ENCODE measurements at places on chromosomes 11 and 22. TPM values are rescaled to one million over a fixed set of nuclear protein-coding genes. Genes with fewer than 3 reads are reported as not detected.

KRTAP5-1 gene
- not detected for total RNA-seq

ROBO3 gene
- 6.4 TPM for total RNA-seq

TMEM191C gene
- total RNA-seq = 1.0 TPM

PACS1 gene
- 54.0 TPM for total RNA-seq

DNA sequence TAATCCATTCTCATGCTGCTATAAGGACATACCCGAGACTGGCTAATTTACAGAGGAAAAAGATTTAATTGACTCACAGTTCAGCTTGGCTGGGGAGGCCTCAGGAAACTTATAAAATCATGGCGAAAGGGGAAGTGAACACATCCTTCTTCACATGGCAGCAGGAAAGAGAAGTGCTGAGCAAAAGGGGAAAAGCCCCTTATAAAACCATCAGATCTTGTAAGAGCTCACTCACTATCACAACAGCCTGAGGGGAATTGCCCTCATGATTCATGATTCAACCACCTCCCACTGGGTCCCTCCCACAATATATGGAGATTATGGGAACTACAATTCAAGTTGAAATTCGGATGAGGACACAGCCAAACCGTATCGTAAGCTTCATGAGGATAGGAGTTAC lies 3.8 kb upstream of the CYB5R2 start:
- H3K4me3 ChIP-seq = no peak overlapping the region
- H3K4me1 ChIP-seq = peaks cover 19% of the 10 kb centered on the region
- H3K36me3 ChIP-seq = no peaks in the 10 kb centered on the region
- DNase-seq = no peak

DNA sequence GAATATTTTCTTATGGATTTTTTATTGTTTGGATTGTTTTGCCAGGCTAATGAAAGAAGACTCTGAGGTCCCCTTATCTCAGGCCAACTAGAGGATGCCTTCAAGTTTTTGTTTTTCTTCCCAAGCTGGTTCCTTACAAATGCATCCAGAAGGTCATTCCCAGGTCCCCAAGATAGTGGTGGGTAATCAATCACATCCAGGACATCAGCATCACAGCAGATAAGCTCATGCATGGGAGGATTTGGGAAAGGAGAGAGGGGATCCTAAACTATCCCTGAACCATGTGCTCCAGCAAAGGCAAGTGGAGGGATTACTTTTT lies 20.7 kb downstream of the FZD4 start:
- H3K36me3 ChIP-seq = no peaks in the 10 kb centered on the region
- peaks cover 13% of the 10 kb centered on the region for H3K4me1 ChIP-seq
- DNase-seq = no peak
- no peaks in the 10 kb centered on the region for H3K27me3 ChIP-seq

DNA sequence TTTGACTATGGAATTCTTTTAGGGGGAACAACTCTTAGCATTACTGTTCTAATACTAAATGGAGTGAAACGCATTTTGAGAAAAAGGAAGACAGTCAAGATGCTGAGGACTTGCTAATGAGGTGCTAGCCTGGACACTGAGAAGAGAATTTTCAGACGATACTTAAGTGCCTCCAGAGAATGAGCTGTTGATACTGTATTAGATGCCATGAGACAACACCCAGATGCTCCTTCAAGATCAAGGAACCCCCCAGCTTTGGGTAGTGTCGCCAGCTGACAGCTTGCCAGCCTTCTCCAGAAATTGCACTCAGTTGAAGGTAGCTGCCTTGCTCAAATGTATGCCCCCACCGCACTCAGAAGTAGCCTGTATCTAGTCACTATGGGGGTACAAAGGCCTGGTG lies 52.5 kb upstream of the SLC36A4 start:
- no peaks in the 10 kb centered on the region for H3K4me1 ChIP-seq
- H3K4me3 ChIP-seq = no peak overlapping the region
- H3K36me3 ChIP-seq = no peaks in the 10 kb centered on the region
- no peak overlapping the region for H3K27ac ChIP-seq
- no peak for DNase-seq

DNA sequence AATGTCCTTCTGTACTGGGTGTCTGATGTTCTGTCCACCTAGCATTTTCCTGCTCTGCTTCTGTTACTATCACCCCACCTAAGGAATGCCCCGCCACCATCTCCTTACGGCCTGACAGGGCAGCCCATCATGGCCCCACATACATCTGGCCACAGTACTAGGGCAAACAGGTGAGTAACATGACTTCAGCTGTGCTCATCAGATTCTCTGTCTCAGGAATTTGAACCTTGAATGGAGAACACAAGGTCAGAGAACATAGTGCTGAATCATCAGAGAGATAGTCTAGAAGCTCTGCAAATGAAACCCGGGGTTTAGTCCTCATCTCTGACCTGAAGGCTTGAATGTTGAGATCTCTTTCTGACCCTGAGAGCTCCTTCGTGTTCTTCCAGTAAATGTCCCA lies 32.4 kb downstream of the ZC3H12C start:
- H3K36me3 ChIP-seq = no peaks in the 10 kb centered on the region
- peaks cover 4% of the 10 kb centered on the region for H3K4me1 ChIP-seq
- H3K27ac ChIP-seq = no peak overlapping the region
- no peak overlapping the region for H3K4me3 ChIP-seq
- DNase-seq = no peak
- H3K27me3 ChIP-seq = no peaks in the 10 kb centered on the region

- no peak overlapping the region for H3K4me3 ChIP-seq
- no peak overlapping the region for H3K27ac ChIP-seq
- no peaks in the 10 kb centered on the region for H3K4me1 ChIP-seq
- no peaks in the 10 kb centered on the region for H3K36me3 ChIP-seq
- no peak for DNase-seq
- no peaks in the 10 kb centered on the region for H3K27me3 ChIP-seq
Observed at GRCh38 chr11:14390669-14391068, 31.7 kb upstream of the RRAS2 start.

GRCh38 chr11:17008099-17008498 lies 6.1 kb downstream of the PLEKHA7 start:
- no peaks in the 10 kb centered on the region for H3K4me1 ChIP-seq
- peaks cover 1% of the 10 kb centered on the region for H3K27me3 ChIP-seq
- no peaks in the 10 kb centered on the region for H3K36me3 ChIP-seq
- DNase-seq = no peak
- H3K27ac ChIP-seq = no peak overlapping the region

DNA sequence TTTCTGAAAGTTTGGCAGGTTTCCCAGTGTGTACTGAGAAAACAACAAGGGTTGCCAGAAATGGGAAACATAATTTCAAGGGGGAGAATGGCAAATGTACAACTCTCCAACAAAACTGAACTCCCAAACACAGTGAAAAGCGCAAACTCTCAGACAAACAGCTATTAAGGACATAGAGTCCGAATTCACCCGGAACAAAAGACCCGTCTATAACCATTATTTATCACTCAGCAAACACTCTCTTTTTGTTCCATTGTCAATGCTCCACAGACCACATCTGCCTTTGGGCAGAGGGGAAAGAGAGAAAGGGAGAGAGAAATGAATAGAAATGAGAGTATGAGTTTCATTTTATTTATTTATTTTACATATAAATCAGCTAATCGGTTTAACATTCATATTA lies 21.7 kb downstream of the KIRREL3 start:
- no peaks in the 10 kb centered on the region for H3K36me3 ChIP-seq
- no peaks in the 10 kb centered on the region for H3K27me3 ChIP-seq
- no peak for DNase-seq
- no peaks in the 10 kb centered on the region for H3K4me1 ChIP-seq

- no peak overlapping the region for H3K4me3 ChIP-seq
- peak overlapping the region; percentile 91 for H3K27ac ChIP-seq
- H3K27me3 ChIP-seq = no peaks in the 10 kb centered on the region
- H3K4me1 ChIP-seq = peaks cover 12% of the 10 kb centered on the region
Observed at GRCh38 chr22:37240941-37241320, 3.1 kb downstream of the RAC2 start.

- H3K4me1 ChIP-seq = peaks cover 7% of the 10 kb centered on the region
- no peak for DNase-seq
- no peaks in the 10 kb centered on the region for H3K27me3 ChIP-seq
- no peak overlapping the region for H3K27ac ChIP-seq
- no peaks in the 10 kb centered on the region for H3K36me3 ChIP-seq
Observed at GRCh38 chr11:128161994-128162393, 425.4 kb downstream of the ETS1 start.

GRCh38 chr11:11348303-11348702 lies 4.7 kb downstream of the CSNK2A3 start:
- no peak overlapping the region for H3K4me3 ChIP-seq
- no peaks in the 10 kb centered on the region for H3K36me3 ChIP-seq
- peaks cover 28% of the 10 kb centered on the region for H3K4me1 ChIP-seq
- no peak for DNase-seq
- no peak overlapping the region for H3K27ac ChIP-seq

GRCh38 chr11:16827139-16827538 lies 88.7 kb downstream of the C11orf58 start:
- no peak overlapping the region for H3K27ac ChIP-seq
- DNase-seq = no peak
- H3K4me1 ChIP-seq = no peaks in the 10 kb centered on the region
- H3K36me3 ChIP-seq = no peaks in the 10 kb centered on the region
- H3K4me3 ChIP-seq = no peak overlapping the region

DNA sequence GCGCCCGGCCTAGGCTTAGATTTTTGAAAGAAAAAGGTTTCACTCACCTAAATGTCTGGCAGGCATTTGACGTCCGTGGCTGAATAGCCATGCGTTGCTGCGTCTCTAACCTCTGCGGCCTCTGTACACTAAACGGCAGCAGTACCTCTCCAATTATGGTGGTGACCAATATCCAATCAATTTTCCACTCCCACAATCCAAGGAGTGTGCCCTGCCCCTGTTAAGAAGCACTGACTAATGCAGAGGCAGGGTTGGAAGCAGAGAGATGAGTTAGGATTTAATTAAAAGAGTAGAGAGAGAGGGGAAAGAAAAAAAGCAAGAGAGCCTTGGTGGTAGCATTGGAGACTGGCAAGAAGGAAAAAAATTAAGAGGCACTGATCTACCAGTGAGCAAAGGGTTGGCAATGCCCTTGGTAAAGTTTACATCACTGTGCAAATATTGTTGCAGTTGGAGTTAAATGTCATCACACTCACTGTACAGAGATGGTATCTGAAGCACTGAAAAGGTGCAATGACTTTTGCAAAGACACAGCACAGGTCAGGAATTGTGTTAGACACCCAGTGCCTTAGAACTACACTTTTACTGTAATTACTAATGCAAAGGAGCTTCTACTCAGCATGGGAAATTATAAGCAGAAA lies 526.7 kb downstream of the NTM start:
- no peaks in the 10 kb centered on the region for H3K27me3 ChIP-seq
- no peaks in the 10 kb centered on the region for H3K4me1 ChIP-seq
- no peak for DNase-seq

- no peaks in the 10 kb centered on the region for H3K36me3 ChIP-seq
- no peak for DNase-seq
- H3K4me3 ChIP-seq = no peak overlapping the region
Observed at GRCh38 chr22:42931421-42932196, 74.5 kb upstream of the ARFGAP3 start.

DNA sequence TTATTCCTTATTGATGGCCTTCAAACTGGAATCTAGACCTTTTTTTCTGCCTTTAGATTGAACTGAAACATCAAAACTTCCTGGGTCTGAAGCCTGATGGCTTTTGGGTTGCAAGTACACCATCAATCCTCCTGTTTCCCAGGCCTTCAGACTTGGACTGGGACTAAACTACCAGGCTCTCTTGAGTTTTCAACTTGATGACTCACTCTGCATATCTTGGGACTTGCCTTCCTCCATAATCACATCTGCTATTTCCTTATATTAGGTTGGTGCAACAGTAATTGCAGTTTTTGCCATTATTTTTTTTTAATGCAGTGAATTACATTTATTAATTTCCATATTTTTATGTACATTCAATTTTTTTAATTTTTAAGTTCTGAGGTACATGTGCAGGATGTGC lies 7.0 kb downstream of the OR51B5 start:
- no peaks in the 10 kb centered on the region for H3K36me3 ChIP-seq
- H3K4me1 ChIP-seq = no peaks in the 10 kb centered on the region
- no peaks in the 10 kb centered on the region for H3K27me3 ChIP-seq
- H3K27ac ChIP-seq = no peak overlapping the region
- DNase-seq = no peak

DNA sequence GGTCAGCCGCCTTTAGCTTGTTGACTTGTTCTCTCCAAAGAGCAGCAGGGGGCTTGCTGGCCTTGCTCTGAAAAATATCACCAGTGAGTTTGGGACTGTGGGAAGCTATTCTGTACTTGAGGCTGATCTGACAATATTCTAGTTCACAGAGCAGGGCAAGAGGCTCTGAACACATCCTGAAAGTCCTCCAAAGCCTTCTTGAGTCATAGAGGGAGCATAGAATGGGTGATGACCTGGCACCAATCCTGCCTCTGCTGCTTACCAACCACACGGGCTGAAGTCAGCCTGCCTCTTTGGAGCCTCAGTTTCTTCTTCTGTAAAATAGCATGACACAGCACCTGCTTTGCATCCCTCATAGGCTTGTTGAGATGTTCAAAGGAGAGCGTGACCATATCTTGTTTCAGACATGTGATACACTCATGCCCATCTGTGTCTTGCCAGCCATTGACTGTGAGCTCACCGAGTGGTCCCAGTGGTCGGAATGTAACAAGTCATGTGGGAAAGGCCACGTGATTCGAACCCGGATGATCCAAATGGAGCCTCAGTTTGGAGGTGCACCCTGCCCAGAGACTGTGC lies 96.6 kb downstream of the RRAS2 start:
- H3K4me3 ChIP-seq = no peak overlapping the region
- no peak for DNase-seq
- H3K36me3 ChIP-seq = peaks cover 10% of the 10 kb centered on the region
- H3K27me3 ChIP-seq = no peaks in the 10 kb centered on the region
- no peak overlapping the region for H3K27ac ChIP-seq

DNA sequence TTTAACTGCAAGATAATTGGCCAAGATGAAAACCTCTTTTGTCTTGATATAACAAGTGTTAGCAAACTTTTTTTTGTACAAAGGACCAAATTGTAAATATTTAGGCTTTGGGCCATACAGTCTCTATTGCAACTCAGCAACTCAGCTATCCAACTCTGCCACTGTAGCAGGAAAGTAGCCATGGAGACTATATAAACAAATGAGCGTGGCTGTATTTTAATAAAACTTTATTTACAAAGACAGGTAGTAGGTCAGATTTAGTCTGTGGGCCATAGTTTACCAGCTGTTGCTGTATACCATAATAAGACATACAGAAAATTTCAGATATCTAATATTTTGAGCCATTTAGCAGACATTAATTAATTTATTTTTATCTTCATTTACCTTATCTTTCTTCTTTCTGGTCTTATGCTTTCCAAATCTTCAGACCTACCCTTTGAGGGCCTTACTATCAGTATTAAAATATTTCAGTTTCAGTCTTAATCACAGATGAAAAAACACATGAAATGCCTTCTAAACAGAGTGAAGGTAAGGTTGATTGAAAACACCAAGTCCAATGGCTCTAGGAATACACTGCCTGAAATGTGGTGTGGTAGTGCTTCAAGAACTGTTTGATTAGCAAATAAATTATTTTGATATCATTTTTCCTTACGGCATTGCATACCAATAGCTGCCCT lies 256.9 kb upstream of the CTSC start:
- no peak overlapping the region for H3K4me3 ChIP-seq
- no peaks in the 10 kb centered on the region for H3K27me3 ChIP-seq
- no peaks in the 10 kb centered on the region for H3K4me1 ChIP-seq
- no peak overlapping the region for H3K27ac ChIP-seq
- DNase-seq = no peak
